Panc1 (cell line): ENCODE measurements at places on chromosomes 16 and 17.

DNA sequence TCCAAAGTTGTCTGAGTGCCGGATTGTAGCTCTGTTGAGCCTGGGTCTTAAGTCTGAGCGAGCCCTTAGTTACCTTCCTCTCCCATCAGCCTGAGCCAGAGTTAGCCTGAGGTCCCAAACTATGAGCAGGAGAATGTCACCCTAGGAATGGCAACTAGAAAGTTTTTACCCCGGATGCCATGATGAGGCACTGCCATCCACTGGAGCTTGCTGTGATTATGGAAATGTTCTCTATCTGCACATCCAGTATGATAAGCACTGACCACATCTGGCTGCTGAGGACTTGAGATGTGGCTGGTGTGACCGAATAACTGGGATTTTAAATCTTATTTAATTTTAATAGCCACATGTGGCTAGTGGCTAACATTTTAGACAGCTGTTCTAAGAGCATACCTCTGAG, 550.0 kb downstream of the CDH13 start:
- no peak for DNase-seq

DNA sequence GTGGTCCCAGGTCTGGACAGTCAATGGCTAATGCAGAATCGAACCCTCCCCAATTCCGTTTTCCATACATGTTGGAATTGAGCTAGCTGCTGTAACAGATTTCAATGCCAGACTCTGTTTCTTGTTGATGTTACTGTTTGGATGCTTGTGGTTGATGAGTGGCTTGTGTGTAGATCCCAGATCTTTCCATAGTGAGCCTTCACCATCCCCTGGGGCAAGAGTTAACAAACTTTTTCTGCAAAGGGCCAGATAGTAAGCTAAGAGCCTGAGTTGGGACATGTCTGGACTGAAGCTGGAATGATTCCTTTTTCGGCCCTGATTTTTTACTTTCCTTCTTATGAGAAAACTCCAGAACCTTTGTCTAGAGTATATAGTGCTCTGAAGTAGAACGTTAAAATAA, 296.3 kb downstream of the CPPED1 start:
- DNase-seq = no peak

DNA sequence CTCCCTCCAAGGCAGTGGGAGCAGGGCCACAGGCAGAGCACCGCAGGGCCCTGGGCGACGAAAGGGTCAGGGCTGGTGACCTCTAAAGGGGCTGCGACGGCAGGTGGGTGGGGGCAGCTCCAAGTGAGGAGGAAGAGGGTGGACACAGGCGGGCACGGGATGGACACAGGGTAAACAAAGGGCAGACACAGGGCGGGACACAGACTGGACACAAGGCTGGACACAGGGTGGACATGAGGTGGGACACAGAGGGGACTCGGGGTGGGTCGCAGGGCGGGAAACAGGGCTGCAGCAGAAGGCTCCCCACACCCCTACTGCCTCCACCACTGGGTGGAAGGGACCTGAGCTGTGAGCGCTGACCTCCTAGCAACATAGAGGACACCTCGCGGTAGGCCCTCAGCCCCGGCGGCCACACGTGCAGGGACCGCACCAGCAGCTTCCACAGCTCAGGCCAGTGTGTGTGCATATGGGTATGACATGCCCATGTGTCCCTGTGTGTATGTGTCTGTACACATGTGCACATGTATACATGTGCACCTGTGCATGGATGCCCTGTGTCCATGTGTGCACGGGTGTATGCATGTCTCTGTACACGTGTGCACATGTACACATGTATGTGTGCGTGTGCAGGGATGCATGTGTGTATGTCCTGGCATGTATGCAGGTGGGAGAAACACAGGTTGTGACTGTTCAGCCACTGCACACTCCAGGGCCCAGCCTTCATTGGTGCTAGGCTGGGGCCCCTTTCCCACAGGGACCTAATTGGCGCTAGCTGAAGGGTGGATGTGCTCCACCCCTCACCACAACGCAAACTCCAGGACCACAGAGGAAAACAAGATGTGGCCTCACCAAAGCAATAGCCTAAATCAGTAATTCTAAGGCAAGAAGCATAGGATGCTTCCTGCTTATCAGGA, 7.6 kb downstream of the LMF1 start:
- no peak for DNase-seq

DNA sequence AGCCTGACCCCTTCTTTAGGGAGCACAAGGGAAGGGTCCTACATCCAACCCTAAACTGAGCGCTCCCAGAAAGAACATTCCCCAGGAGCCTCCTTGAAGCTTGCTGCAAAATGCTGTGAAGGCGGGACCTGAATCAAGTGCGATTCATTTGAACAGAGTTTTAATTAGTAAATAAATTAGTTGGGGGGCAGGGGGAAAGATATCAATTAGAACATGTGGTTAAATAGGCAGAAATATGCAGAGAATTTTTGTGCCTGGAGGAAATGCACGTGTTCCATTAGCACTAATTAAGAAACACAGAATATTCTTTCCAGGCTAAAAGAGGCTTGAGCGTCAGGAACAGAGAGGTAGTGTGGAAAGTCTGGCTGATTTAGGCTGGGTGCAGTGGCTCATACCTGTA, 38.5 kb upstream of the SHISA9 start:
- DNase-seq = no peak

DNA sequence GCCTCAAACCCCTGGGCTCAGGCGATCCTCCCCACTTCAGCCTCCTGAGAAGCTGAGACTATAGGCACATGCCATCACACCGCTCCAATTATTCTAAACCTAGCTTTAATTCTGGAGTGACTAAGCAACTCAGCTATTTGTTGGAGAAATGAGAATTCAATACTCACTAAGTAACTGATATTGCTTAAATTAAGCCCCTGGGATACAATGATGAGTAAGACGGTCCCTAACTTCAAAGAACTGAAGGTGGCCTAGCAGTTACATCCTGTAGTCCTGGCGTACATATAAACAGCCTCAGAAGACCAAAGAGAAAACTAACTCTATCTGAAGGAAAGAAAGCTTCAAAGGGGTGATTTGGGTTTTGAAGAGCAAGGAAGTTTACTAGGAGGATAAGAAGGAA, 25.0 kb downstream of the XPO6 start:
- DNase-seq = no peak

GRCh38 chr16:65760874-65761273, 605.6 kb upstream of the CDH5 start:
- DNase-seq = no peak

DNA sequence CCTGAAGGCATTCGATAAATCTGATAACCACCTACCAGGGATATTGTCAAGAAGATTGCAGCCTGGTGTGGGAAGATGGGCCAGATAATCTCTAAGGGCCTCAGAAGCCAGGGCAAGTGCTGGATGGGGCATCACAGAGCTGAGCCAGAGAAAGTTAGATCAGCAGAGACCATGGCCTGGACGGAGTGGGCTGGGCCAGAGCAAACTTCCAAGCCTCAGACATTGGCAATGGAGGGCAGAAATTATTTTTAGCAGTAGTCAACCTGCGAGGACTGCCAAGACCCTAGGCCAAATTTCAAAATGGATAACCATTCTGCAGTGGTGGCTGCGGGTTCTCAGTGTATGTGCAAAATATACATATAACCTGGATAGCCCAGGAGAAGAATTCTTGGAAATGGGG, 18.5 kb downstream of the ERCC4 start:
- no peak for DNase-seq

GRCh38 chr17:41917192-41917591, 1.6 kb downstream of the ACLY start:
- DNase-seq = no peak

- no peak for DNase-seq
Measured at GRCh38 chr16:63130942-63131341, 1094.7 kb upstream of the CDH8 start.

DNA sequence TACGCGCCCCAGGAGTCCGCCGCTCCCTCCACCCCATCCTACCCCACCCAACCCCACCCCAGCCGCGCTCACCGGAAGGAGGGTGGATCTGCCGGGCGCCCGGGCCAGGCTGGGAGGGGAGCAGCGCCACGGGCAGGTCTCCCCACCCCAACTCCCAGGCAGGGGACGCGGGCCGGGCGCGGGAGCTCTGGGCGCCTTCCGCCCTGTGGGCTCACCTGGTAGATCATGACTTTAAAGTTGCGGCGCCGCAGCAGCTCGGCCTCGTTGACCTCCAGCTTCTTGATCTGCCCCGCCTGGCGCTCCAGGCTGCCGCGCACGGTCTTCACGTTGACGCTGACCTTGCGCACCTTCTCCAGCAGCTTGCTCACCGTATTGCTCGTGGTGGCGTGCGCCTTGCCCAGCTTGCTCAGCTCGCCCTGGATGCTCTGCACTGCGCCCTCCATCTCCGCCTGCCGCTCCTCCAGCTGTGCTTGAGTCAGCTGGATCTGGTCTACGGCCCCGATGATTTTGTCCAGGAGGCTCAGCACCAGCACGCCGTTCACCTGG, 571 bp downstream of the CAVIN1 start:
- DNase-seq = no peak

- no peak for DNase-seq
Measured at GRCh38 chr16:15450624-15451023, 16.2 kb downstream of the BMERB1 start.

DNA sequence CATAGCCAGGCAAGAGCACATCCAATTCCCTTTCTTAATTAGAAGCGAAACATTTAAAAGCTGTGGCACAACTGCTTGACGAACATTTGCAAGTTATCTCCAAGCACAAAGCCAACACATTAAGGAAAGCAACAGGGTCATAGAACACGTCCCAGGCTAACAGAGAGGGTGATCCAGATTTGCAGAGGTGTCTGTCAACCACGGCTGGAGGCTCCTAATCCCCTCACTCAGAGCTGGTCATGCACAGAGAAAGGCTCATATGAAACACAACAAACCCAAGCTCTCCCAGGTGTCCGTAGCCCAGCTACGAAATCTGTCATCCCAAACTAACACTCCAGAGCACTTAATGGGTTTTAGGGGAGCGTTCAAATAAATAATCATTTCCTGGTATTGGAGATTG, 276.1 kb downstream of the SLC39A11 start:
- DNase-seq = no peak

- no peak for DNase-seq
Measured at GRCh38 chr16:83021045-83021444, 394.3 kb downstream of the CDH13 start.

GRCh38 chr16:47475786-47476185, 14.7 kb downstream of the PHKB start:
- DNase-seq = no peak

GRCh38 chr17:56471696-56472095, 121.8 kb upstream of the NOG start:
- DNase-seq = no peak

- no peak for DNase-seq
Measured at GRCh38 chr16:15642557-15643047, 352 bp downstream of the MARF1 start.

- no peak for DNase-seq
Measured at GRCh38 chr16:23155445-23156049, 6.3 kb upstream of the USP31 start.

GRCh38 chr17:76687298-76688164, 23.2 kb downstream of the MXRA7 start:
- DNase-seq = no peak

DNA sequence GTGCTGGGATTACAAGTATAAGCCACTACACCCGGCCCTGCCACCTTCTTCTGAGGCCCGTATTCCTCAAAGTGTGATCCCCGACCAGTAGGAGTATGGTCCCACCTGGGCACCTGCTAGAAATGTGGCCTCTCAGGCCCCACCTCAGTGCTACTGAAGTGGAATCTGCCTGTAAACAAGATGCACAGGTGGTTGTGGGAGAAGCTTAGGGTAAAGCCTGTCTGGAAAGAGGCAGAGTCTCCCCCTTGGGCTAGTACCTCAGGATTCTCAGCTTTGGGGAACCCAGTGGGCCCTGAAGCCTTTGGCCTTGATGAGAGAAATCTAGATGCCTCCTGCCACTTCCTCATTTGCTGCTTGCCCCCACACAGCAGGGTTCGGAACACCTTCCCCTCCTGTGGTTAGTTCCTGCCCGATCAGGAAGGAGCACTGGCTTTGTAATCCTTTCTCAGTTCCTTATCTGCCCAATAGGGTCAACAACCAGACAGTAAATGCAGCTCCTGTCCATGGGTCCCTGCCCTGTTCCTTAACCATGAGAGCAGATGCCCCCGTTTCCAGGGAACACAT, 25.2 kb downstream of the TK2 start:
- DNase-seq = no peak

DNA sequence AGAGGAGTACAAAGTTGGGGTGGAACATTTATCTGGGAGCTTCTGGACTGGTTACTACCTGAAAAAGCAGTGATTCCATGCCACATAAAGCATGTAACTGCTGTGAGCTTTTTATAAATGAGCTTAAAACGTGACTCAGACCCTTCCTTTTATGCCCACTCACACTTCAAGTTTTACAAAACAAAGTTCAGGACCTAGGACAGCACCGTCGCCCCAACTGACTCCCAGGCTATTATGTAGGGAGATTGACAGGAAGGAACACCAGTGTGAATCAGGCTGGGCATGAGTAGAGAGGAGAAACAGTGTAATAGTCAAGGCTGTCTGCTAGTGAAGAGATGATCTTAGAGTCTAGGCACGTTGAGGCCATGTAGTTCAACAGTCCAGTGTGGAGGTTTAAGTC, 91.6 kb upstream of the DNAH9 start:
- no peak for DNase-seq

DNA sequence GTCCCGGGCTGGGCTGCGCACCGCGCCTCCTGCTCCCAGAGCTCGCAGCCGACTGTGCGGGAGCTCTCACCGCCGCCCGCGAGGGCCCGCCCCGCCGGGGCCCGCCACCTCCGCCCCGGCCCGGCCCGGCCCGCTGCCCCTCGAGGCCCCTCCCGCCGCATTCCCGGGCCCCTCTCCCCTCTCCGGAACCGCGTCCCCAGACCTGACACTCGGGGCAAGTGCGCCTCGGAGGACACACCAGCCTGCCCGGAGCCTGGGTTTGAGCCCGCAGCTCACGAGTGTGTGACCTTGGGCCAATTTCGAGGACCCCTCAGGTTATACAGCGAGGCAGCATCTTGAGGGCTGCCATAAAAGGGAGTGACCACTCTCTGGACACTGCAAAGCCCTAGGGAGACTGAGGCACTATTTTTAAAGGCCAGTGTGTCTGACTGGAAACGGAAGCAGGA, 2.0 kb upstream of the GRIN2C start:
- DNase-seq = no peak

DNA sequence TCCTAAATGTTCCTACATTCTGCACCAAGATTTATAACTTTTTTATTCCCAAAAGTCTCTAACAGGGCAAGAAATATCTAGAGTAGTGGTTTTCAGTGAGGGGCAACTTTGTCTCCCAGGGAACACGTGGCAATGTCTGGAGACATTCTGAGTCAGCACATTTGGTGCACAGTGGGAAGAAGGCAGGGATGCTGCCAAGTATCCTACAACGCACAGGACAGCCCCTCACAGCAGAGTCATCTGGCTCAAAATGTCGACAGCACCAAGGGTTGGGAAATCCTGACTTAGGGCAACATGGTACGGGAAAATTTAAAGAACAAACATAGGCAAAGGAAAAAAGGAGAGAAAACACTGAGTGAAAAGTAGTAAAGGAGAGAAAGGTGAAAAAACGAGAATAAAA, 61.8 kb downstream of the SMG6 start:
- DNase-seq = no peak
